ENCODE measurements at places on chromosomes 1 and 21. TPM values are rescaled to one million over a fixed set of nuclear protein-coding genes. Genes with fewer than 3 reads are reported as not detected.

Gene SYCP1
- total RNA-seq, result not detected

Gene AUNIP
- total RNA-seq, result 5.5 TPM

Gene BRDT
- not detected for total RNA-seq

Gene AMY2B
- total RNA-seq, result 0.30 TPM

Gene OR2T29
- total RNA-seq, result not detected

Gene SLC1A7
- total RNA-seq, result not detected

Gene S100A8
- not detected for total RNA-seq

Gene ZNF648
- not detected for total RNA-seq

Measured in epithelial cell of umbilical artery (primary cell).